ENCODE measurements at places on chromosomes 2 and 18.
A peak's percentile ranks its signal among the peaks of the same experiment; 100 is the strongest.

DNA sequence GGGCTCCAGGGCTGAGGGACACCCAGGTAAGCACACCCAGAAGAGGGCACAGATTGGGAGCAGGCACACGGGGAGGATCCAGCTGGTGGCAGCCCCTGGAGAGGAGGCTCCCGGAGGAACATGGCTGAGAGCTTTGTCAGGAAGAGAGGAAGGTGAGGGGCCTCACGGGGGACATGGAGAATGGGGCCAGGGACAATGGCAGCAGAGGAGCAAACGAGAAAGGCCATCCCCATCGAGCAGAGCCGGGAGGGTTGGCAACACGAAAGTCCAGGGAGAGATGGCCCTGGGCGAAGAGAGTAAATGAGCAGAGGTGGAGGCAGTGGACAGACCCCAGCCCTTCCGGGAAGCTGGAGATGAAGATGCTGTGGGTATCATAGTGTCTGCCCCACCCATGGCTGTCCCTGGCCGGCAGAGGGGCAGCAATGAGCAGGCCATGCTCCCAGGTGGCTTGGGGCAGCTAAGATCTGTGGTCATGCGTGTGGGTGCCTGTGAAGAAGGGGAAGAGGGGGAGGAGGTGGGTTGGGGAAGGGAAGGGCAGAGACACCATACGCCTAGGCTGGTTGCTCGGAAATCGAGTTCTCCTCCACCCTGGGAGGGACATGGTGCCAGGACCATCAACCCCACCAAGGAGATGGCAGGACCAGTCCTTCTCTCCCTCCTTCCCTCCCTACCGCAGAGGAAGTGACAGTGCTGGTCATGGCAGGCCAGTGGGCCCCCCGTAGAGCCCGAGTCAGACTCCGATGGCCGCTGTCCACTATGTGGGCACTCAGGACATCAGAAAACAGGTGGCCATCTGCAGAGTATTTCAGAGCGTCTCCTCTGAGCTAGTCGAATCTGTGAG lies 191.7 kb downstream of the NDUFA10 start:
- peak; percentile 5 for DNase-seq
- H3K4me1 ChIP-seq: no peaks in the 10 kb centered on the region
- no peak overlapping the region for H3K27ac ChIP-seq
- H3K36me3 ChIP-seq: no peaks in the 10 kb centered on the region

- H3K27me3 ChIP-seq: peaks cover 2% of the 10 kb centered on the region
- peaks cover 17% of the 10 kb centered on the region for H3K36me3 ChIP-seq
- H3K27ac ChIP-seq: peak overlapping the region; percentile 80
- H3K4me1 ChIP-seq: peaks cover 55% of the 10 kb centered on the region
These were observed 32.8 kb upstream of the ACKR3 start for GRCh38 chr2:236536727-236537398.

DNA sequence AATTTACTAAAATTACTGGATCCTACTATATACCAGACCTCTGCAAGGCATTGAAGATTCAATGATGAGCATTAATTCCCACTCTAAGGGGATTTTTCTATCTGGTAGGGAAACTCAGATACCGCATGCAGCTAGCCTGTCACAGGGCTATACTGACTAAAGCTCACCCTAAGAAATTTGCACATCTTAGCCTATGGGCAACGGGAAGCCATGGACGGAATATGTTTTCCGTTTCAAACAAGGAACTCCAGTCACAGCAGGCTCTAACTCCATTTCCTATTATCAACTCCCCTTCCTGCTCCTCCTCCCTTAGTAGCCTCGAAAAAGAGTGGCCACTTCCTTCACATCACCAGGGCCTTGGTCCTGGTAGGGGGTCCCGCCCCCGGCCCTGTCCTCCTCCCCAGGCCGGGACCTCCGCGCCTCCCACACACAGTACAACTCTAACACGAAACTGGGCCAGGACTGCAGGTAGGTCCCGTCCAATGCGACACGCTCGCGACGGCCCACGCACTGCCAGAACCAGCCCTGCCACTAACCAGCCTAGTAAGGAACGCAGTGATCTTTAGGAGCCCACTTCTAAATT lies 659 bp upstream of the COX5B start:
- H3K36me3 ChIP-seq: peaks cover 32% of the 10 kb centered on the region
- peaks cover 3% of the 10 kb centered on the region for H3K27me3 ChIP-seq
- H3K27ac ChIP-seq: peak overlapping the region; percentile 97
- peaks cover 19% of the 10 kb centered on the region for H3K4me1 ChIP-seq
- DNase-seq: no peak

GRCh38 chr2:231427116-231427515 lies 31.6 kb downstream of the B3GNT7 start:
- H3K27ac ChIP-seq: no peak overlapping the region
- H3K4me1 ChIP-seq: peaks cover 5% of the 10 kb centered on the region
- DNase-seq: no peak
- H3K27me3 ChIP-seq: peaks cover 9% of the 10 kb centered on the region
- peaks cover 4% of the 10 kb centered on the region for H3K36me3 ChIP-seq
- no peak overlapping the region for H3K4me3 ChIP-seq

- peaks cover 75% of the 10 kb centered on the region for H3K4me1 ChIP-seq
- peak overlapping the region; percentile 93 for H3K27ac ChIP-seq
- DNase-seq: no peak
- peaks cover 16% of the 10 kb centered on the region for H3K36me3 ChIP-seq
These were observed 6.5 kb downstream of the LPIN1 start for GRCh38 chr2:11752906-11753305.

- DNase-seq: no peak
- H3K4me1 ChIP-seq: no peaks in the 10 kb centered on the region
- no peak overlapping the region for H3K27ac ChIP-seq
- no peaks in the 10 kb centered on the region for H3K27me3 ChIP-seq
- no peak overlapping the region for H3K4me3 ChIP-seq
- no peaks in the 10 kb centered on the region for H3K36me3 ChIP-seq
These were observed 563.9 kb upstream of the NRXN1 start for GRCh38 chr2:51595836-51596235.

DNA sequence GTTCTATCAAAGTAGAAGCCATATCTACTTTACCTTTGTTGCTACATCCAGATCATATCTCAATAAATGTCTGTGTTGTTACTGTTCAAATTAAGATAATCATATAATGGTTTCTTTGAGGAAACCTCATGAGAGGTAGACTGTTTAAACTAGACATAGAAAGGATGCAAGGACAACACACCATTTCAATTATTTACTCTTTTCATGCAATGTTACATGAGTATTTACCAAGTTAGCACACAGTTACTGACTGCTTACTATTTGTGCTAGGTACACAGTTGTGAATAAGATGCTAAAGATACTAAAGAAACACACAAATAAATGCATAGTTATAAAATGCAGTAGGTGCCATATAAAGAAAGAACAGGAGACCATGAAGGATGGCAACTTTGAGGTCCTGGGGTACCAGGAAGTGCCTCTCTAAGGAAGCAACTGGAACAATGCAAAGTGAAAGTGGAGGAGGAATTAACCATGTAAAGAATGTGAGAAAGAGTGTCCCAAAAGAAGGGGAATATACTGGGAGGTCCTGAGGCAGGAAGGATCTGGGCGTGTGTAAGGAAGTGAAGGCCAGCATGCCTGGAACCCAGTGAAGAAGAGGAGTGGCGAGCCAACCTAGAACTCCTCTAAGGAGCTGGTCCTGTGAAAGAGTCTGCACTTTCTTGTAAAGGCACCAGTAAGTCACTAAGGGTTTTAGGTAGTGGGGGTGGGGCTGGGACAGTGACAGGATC lies 39.4 kb downstream of the RBMS1 start:
- H3K27me3 ChIP-seq: no peaks in the 10 kb centered on the region
- H3K4me1 ChIP-seq: peaks cover 4% of the 10 kb centered on the region
- H3K4me3 ChIP-seq: no peak overlapping the region
- H3K27ac ChIP-seq: no peak overlapping the region
- H3K36me3 ChIP-seq: peaks cover 2% of the 10 kb centered on the region

GRCh38 chr2:201172279-201172678 lies 10.7 kb upstream of the CASP10 start:
- peaks cover 17% of the 10 kb centered on the region for H3K36me3 ChIP-seq
- peaks cover 8% of the 10 kb centered on the region for H3K4me1 ChIP-seq
- no peak for DNase-seq
- no peak overlapping the region for H3K27ac ChIP-seq

DNA sequence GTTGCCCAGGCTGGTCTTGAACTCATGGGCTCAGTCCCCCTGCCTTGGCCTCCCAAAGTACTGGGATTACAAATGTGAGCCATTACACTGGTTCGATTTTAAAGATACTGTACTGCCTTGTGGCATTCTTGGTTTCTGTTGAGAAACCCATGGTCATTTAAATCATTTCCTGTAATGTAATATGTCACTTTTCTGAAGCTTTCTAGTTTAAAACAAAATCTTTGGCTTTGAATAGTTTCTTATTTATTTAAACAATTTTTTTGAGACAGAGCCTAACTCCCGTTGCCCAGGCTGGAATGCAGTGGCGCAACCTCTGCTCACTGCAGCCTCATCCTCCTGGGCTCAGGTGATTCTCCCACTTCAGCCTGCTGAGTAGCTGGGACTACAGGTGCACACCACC lies 8.9 kb downstream of the ZNF512 start:
- peaks cover 77% of the 10 kb centered on the region for H3K36me3 ChIP-seq
- H3K4me1 ChIP-seq: peaks cover 29% of the 10 kb centered on the region
- H3K27me3 ChIP-seq: no peaks in the 10 kb centered on the region

- no peaks in the 10 kb centered on the region for H3K4me1 ChIP-seq
- H3K36me3 ChIP-seq: peaks cover 39% of the 10 kb centered on the region
- no peak for DNase-seq
- no peak overlapping the region for H3K27ac ChIP-seq
These were observed 14.8 kb upstream of the MATN3 start for GRCh38 chr2:20027260-20027677.

GRCh38 chr18:36469461-36469860 lies 171.9 kb downstream of the FHOD3 start:
- peaks cover 5% of the 10 kb centered on the region for H3K4me1 ChIP-seq
- H3K4me3 ChIP-seq: no peak overlapping the region
- H3K27me3 ChIP-seq: no peaks in the 10 kb centered on the region

DNA sequence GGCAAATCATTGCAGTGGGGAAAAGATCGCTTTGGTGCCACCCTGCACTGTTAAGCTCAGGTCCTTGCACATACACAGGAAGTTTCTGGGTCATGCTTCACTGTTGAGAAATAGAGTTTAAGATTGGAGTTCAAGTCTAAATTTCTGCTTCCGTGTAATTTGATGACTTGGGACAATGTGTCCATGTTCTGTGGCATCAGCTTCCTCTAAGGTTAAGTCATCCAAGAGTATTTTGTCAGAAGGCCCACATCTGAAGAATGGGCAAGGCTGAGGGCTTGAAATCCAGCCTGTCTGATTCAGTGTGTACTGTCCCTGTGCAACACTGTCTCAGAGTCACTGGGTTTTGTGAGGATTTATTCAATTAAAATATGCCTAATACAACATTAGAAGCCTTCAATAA lies 880.7 kb downstream of the SUCLG1 start:
- no peak overlapping the region for H3K27ac ChIP-seq
- no peaks in the 10 kb centered on the region for H3K27me3 ChIP-seq
- no peaks in the 10 kb centered on the region for H3K4me1 ChIP-seq
- no peak for DNase-seq
- H3K36me3 ChIP-seq: no peaks in the 10 kb centered on the region

DNA sequence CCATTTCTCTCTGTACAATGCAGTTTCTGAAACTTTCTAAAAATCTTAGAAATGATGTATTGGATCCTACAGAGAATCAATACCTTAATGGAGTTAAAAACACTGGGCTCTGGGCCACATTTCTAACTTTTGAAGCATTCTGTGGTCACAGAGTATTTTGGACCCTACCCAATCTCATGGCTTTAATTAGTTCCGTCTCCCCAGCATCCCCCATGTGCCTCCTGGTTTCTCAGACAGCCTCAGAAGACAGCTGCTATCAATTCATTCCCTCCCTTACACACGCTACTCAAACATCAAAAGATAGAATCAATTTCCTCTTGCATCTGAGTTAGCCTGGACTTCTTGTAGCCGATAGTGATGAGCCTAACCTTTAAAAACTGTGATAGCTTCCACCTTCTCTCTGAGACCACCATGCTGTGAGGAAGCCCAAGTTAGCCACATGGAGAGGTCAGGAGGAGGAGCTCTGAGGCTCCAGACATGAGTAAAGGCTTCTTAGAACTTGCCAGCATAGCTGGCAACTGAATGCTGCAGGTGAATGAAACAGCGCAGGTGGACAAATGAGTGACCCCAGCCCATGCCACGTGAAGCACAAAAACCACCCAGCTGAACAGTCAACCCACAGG lies 10.4 kb downstream of the ADCY3 start:
- H3K27me3 ChIP-seq: no peaks in the 10 kb centered on the region
- H3K4me1 ChIP-seq: peaks cover 6% of the 10 kb centered on the region
- peaks cover 64% of the 10 kb centered on the region for H3K36me3 ChIP-seq
- no peak overlapping the region for H3K4me3 ChIP-seq
- no peak overlapping the region for H3K27ac ChIP-seq
- DNase-seq: no peak

DNA sequence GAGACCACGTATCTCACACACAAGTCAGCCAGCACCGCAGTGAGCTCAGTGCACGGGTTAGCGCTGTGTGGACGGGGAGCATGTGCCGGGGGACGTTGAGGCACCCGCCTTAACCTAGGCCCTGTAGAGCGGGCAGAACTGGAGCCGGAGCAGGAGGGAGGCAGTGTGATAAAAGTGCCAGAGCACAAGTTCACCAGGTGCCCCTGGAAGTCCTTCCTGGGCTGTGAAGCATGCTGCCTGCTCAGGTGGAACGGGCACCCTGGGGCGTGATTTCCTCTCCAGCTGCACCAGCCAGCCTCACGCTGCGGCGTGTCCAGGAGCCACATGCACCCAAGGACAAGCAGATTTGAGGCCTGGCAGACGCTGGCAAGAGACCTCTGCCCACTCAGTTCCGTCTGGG lies 50.3 kb downstream of the ITGB1BP1 start:
- H3K36me3 ChIP-seq: no peaks in the 10 kb centered on the region
- peaks cover 17% of the 10 kb centered on the region for H3K4me1 ChIP-seq
- no peaks in the 10 kb centered on the region for H3K27me3 ChIP-seq
- DNase-seq: no peak

- no peak overlapping the region for H3K4me3 ChIP-seq
- H3K27me3 ChIP-seq: no peaks in the 10 kb centered on the region
- H3K27ac ChIP-seq: no peak overlapping the region
- H3K36me3 ChIP-seq: peaks cover 8% of the 10 kb centered on the region
- no peaks in the 10 kb centered on the region for H3K4me1 ChIP-seq
These were observed 61.3 kb downstream of the GALNT1 start for GRCh38 chr18:35642802-35643201.

DNA sequence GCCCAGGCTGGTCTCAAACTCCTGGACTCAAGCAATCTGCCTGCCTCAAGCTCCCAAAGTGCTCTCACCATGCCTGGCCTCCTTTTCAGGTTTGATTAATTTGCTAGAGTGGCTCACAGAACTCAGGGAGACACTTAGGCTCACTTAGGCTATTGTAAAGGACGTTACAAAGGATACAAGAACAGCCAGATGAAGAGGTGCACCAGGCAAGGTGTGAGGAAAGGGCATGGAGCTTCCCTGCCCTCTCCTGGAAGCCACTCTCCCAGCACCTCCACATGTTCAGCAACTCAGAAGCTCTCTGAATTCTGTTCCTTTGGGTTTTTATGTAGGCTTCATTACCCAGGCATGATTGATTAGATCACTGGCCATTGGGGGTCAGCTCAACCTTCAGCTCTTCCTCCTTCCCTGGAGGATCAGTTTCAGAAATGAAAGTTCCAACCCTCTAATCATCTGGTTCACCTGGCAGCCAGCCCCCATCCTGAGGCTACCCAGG lies 78.7 kb upstream of the RGPD5 start:
- peaks cover 2% of the 10 kb centered on the region for H3K27me3 ChIP-seq
- H3K4me3 ChIP-seq: no peak overlapping the region
- no peaks in the 10 kb centered on the region for H3K4me1 ChIP-seq
- H3K36me3 ChIP-seq: no peaks in the 10 kb centered on the region
- DNase-seq: no peak

GRCh38 chr2:167258712-167259111 lies 370.4 kb downstream of the XIRP2 start:
- no peaks in the 10 kb centered on the region for H3K36me3 ChIP-seq
- no peak overlapping the region for H3K27ac ChIP-seq
- no peaks in the 10 kb centered on the region for H3K4me1 ChIP-seq
- no peak overlapping the region for H3K4me3 ChIP-seq

Measured in activated T-helper 2 cell treated with anti-CD3 and anti-CD28 coated beads, Interferon-gamma antibody, Interleukin-2, Interleukin-4, amounts not matched to agents 10 μg/mL and 5 μg/mL and 100 μg/mL, durations not matched to agents 14 hours and 24 hours and 36 hours (primary cell).